T1000 (cell line): ENCODE measurements at places on chromosomes 6 and 20.
A peak's percentile ranks its signal among the peaks of the same experiment; 100 is the strongest.

- DNase-seq = no peak
Measured at GRCh38 chr20:45365444-45365970, 2.6 kb downstream of the SYS1 start.

DNA sequence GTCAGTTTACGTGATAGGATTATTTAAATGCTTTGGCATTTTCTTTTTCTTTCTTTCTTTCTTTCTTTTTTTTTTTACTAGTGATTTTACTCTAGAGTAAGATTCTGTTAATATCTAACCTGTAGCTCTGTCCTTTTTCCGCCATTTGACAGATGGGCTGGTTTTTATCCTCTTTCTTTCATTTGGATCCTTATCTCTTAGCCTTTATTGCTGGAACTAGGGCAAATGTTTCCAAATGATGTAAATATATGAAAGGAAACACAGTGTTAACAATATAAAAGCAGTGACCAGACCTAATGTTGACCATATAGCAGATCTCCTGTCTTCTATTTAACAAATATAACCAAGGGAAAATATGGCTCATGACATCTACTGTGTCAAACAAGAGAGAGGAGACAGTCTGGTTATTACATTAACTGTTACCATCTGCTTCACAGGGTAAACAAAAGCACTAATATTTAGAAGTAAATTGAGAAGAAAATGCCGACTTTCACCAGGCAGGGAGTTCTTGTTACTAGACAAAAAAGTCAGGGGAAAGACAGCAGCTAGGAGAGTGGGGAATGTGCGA lies 59.8 kb upstream of the GCLC start:
- no peak for DNase-seq

DNA sequence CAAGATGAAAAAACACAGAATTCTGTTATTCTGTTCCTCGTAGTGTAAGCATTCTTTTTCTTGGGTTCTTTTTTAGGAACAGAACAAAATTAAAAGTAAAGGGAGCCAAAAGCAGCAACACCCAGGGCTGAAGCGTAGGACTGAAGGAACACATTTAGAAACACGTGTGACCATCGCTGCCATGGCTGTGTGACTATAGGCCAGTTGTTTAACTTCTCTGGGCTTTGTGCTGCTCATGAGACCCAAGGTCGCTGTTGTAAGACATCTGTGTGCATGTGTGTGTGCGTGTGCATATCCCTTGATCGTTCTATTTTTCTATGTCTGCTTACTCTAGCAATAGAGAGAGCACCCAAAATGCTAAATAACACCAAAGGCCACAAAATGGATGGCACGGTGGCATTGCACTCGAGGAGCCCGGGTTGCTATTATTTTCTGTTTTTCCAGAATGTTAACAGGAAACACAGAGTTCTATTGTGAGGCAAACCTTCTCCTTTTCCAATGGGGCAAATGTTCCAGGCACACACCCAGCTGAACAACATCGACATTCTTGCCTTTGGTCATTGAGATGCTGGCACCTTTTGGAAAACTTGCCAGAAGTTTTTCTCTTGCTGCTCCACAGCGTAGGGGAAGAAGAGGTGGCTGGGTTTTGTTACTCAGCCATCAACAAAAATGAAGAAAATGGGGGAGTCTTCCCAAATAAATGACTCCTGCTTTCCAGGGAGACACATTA lies 267.8 kb upstream of the ECI2 start:
- no peak for DNase-seq

- no peak for DNase-seq
Measured at GRCh38 chr20:6884114-6884513, 116.6 kb downstream of the BMP2 start.

DNA sequence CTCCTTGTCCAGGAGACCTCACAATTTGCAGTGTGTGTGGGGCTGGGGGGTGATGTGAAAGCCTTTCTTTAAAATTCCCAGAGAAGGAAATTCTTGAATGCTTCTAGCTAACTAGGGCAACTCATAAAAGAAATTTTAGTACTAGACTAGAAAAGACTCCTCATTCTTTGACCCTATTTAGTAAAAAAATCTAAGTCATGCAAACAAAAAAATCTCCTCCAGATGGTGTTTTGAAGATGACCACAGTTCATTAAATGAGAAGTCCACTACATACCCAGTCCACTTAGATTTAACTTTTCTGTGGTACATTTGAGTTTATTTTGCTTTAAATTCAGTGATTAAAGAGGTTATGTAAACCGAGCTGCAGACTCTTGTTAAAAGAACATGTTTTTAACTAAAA lies 67.5 kb downstream of the NDUFAF5 start:
- no peak for DNase-seq

- no peak for DNase-seq
Measured at GRCh38 chr6:34032856-34033255, 113.0 kb downstream of the GRM4 start.

DNA sequence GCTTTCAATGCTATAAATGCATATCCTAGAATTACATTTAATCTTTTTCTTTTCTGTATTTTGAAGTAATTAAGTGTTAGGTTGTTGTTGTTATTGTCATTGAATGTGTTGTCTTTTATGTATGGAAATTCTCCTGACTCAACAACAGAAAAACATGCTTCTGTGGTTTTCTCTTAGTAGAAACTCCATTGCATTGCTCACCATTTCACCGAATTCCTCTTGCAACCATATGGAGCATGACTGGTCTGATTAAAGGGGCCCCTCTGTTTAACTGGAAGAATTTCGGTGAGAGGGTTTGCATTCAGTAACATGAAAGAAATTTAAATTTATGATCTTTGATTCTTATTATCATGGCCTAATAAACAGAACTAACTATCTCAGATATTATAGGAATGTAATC lies 454.3 kb upstream of the JARID2 start:
- no peak for DNase-seq

GRCh38 chr6:30744054-30744805 lies at the start of gene IER3:
TSS of gene IER3 (minus strand) at chr6:30744547. CDS start at chr6:30744518, 29 bp downstream.
- DNase-seq = peak; percentile 94

- DNase-seq = peak; percentile 56
Measured at GRCh38 chr20:45781391-45781931, 10.2 kb downstream of the WFDC3 start.

GRCh38 chr20:49886571-49887213 lies 28.6 kb downstream of the SPATA2 start:
- no peak for DNase-seq

DNA sequence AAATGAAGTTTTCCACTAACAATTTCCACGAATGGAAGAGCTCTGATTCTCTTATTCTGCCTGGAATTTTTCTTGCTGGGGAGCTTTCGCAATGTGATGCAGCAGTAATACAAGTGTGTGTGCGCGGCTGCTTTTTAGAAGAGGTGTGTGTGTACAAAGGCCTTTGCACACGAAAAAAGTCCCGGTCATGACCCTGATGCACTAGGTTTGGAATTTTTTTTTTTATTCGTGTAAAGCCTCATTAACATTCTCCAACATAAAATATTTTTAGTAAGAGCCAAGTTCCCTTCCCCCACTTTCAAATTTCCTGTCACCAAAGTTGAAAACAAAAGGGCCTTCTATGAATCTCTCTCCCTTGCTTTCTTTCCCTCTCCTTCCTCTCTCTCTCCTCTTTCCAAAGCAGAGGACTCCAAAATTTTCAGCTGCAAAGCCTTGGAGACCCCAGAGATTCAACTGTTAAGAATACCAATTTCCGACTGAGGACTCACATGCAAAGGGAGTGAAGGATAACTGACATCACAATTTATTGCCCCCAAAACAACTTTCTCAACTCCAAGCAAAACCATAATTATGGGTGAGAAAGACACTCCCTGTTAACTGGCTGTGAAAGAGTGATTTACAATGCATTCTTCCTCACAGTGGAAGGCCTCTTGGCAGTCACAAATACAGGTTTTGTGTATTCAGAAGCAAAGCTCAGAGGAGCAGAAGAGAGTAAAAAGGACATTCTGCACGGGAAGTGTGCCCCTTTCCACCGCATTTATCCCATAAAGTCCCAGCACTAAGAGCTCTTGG lies 421.2 kb upstream of the JARID2 start:
- no peak for DNase-seq

DNA sequence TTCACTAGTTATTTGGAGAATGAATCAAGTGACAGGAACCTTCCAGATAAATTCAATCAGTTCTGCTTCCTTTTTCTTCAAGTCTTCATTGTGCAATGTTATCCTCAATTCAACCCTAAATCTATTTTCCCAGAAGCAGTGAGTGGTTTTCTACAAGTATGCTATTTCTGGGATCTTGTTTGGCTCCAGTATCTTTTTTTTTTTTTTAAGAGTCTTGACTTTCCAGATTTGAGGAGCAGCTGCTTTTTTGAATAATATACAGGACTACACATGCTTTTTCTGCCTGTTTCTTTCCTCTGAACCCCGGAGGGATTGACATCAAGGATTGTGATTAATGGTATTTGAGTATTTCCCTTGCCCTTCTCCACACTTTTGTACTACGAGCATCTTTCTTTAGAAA lies 339.2 kb upstream of the JAG1 start:
- no peak for DNase-seq

DNA sequence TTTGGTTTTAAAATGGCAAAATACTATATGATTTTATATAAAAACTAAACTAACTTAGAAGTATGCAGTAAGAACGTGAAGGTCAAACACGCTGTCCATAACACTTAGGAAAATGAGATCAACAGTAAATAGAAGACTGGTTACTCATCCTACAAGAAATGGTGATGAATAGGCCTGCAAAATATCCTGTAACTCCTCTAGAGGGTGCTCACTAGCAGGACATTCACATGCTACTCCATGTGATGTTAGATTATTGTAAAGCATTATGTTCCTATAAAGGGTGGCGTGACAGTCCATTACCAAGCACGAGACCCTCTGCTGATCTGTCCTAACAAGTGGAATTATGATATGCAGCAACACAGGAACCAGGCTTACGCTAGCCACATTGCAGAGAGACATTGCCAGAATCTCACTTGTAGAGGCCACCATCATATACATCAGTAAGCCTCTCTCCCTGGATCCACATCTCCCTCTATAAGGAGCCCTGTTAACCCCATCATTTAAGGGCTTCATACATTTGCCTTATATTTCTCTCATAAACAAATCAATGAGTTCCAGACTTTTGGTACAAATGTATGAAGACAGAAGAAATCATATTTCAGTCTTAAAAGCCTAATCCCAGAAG lies 18.0 kb upstream of the DEFB129 start:
- no peak for DNase-seq

DNA sequence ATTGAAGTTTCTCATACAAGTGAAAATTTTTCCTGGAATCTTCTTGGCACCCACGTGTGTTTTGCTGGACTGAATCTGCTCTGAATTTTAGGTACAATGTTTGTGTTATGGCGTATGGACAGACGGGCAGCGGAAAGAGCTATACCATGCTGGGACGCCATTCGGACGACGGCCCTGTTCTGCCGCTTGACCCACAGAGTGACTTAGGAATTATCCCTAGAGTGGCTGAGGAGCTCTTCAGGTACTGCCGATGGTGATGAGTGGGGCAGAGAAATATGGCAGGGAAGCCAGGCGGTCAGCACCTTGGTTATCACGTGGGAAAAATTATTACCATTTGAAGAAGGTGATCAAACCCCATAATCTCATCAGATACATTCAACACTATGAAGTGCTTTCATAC lies 36.3 kb downstream of the KIF25 start:
- no peak for DNase-seq

DNA sequence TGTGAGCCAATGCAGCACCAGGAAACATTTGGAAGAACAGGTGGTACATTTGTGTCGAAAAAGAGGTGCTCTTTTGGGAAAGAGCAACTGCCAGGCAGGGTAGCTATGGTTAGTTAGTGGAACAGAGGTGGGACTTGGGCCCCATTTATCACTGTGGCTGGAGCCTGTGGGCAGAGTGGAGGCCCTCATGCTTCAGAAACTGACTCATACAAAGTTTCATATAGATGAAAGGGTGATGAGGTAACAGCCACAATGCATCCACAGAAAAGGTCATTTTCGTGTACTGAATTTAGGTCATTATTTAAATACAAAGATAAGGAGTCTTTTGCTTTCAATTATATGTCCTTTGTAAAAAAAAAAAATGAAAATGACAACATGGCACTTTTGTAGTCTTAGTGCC lies 76.4 kb upstream of the HS3ST5 start:
- DNase-seq = no peak

DNA sequence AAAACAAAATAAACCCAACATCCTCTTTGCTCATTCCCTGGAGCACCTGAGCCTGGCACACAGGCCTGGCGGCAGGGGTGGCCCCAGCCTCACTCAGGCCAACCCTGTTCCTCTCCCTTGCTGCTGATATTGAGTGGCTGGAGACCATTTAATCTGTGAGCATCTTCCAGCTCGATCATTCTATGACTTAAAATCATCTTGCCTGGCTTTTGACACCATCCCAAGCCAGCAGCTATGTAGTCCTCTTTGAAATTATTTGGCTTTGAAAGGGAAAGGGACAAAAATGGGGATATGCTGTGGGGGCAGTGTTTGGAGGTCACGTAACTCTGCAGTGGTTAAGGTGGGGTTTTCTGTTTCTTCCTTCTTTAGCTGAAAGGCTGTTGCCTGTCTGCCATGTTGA lies 22.8 kb downstream of the EZR start:
- DNase-seq = no peak

DNA sequence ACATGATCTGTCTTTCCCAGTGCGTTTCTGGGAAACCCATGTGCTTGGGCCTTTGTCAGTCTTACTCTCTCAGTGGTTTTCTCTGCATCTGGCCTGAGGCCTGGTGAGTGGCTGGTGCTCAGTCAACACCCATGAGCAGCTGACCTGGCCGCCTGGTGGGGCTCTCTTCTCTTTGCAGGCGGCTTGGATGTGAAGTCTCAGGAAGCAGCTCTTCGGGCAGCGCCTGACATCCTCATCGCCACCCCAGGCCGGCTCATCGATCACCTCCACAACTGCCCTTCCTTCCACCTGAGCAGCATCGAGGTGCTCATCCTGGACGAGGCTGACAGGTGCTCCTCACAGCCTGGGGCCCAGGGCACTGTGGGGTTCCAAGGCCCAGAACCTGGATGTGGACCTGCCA lies 10.8 kb downstream of the DDX27 start:
- DNase-seq = no peak

DNA sequence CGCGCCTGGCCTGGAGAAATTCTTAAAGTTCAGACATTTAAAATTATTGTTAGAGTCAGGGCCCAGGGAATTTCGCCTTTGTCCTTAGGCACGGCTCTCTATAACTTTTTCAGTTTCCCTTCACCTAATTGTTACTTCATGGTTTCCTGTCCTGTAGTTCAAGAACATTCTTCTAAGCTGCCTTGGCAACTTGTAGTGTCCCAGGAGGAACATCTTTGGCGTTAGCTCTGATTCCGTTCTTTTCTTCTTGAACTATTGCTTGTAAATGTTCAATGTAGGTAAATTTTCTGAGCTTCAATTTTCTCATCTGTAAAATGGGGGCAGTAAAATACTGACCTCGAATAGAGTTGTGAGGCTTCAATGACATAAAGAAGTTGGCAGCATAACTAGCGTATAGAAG lies 41.8 kb downstream of the TIAM2 start:
- no peak for DNase-seq
